ENCODE measurements at places on chromosomes 7 and 10.

- DNase-seq = no peak
Measured at GRCh38 chr10:114045136-114046086, 1.7 kb downstream of the ADRB1 start.

GRCh38 chr10:31134311-31134952 lies 102.8 kb upstream of the ZNF438 start:
- DNase-seq = no peak

DNA sequence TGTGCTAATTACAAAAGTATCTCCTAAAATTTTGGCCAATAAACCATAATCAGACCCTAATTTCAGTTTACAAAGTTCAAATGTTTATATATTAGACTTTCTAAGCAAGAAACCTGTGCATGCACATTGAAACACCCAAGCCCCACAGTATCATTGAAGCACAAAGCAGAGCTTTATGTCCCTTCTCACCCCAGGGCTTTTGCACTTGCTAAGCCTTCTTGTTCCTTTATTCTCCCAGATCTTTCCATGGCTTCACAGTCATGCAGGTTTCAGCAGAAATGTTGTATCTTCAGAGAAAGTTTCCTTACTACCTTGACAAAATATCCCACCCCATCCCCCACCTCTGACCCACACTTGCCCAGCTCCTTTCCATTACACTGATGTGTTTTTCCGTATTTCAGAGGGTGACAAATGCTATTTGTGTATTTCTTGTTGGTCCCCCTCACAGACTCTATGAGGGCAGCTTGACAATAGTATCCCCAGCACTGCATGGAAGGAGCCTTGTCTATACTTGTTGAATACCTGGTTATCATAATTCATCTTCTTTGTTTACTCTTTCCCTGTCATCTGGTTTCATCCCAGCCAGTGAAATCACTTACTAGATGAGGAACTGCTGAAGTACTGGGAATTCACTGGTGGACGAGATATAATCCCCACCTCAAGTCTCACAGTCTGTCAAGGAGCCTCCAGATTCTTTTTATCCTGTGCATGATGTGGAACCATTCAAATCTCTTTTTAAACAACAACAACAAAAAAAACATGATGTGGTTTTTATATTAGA lies 24.0 kb upstream of the PCGF5 start:
- DNase-seq = no peak

- DNase-seq = no peak
Measured at GRCh38 chr7:36506820-36507219, 117.2 kb downstream of the ANLN start.

GRCh38 chr10:113788604-113789083 lies 37.2 kb downstream of the PLEKHS1 start:
- no peak for DNase-seq

DNA sequence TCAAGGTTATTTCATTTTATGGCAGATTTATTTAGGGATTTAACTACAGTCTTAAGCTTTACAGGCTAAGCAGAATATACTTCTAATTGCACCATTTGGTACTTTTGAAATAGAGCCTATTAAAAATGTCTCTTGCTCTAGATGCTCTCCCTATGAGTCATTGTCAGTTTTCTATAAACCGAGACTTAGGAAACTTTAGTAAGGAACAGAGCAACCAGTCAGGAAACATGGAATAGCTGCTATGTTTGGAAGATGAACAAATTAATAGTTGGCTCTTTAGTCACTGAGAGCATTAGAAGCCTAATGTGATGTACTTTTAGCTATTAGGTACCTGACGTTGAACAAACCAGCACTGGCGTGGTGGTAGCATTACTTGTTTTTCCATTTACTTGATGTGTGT lies 35.3 kb downstream of the INPP5F start:
- DNase-seq = no peak

Measured in KG1 (cell line).